ENCODE measurements at places on chromosomes 13 and 19. TPM values are rescaled to one million over a fixed set of nuclear protein-coding genes. Genes with fewer than 3 reads are reported as not detected.

- peak; percentile 80 for DNase-seq
Measured at GRCh38 chr19:44903602-44904425, 1.8 kb upstream of the APOE start.

- DNase-seq = no peak
Measured at GRCh38 chr13:79382545-79383275, 23.3 kb downstream of the RBM26 start.

DNA sequence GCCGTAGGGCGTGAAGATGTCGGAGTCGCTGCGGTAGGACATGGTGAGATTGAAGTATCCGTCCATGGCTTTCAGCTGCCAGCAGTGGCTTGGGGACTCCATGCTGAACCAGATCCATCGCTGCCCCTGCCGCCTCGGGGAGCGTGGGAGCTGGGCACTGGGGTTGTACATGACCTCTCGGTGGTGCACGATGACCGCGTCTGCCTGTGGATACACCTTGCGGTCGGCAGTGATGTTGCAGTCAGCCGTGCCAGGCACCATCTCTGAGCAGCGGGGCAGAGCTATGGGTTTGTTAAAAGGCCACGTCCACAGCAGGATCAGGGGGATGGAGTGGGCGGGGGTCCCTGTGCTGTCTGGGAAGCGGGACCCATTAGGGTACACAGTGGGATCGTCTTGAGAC is 7.4 kb downstream of the FUT6 start:
- DNase-seq = no peak

- no peak for DNase-seq
Measured at GRCh38 chr19:32471811-32472210, 66.2 kb downstream of the DPY19L3 start.

DNA sequence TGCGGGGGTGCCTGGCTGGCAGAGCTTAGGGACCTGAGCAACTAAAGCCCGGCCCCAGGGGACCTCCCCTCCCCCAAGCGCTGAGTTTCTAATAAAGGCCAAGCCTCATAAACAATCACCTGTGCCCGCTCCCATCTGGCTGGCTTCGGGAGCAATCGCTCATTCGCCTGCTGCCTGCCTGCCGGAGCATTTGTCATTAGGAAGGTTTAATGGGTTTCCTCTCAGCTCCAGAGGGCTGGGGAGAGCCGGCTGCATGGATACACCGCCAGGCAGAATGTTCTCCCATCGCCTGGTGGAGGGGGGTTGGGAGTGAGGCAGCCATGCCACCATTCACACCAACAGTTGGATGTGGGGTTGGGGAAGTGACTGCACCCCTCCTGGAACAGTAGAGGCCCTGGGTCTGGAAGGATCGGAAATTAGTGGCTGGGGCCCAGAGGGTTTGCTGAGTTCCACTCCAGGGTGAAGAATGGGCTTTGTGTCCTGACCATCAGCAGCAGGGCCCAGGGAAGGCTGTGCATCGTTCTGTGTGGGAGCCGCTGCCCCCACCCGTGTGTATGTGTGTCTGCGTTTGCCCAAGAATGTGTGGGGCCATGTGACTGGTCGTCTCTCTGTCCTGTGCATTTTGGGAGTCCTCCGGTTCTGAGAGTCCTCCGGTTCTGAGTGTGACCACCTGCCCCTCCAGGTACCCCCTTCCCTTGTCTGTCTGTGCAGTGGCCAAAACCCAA is 15.3 kb downstream of the PIN1 start:
- no peak for DNase-seq

DNA sequence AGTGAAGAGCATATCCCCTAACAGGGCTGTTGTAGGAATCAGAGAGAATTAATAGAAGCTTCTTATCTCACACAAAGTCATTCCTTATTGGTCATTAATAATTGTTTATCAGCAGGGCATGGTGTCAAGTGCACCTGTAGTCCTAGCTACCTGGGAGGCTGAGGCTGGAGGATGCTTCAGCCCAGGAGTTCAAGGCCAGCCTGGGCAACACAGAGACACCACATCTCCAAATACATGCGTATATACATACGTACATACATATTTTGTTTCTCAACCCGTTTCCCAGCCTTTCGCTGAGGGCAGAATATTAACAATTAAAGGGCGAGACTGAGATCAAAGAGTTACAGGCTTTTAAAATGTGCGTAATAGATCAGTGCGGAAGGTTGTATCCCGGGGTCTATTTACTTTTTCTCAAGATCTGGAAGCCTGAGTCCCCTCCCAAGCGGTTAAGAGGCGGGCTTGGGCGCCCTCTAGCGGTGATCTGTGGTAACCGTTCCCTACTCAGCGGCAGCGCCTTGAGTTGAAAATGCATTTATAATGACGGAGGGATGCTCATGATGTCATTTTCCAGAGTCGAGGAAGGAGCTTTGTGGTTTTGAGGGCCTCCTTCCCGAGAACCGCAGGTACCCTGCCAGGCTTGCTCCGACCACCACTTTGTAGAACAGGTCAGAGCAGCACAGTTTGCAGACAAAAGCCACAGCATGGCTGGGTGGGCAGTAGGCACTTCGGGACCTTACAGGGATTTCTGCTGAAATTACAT is 169.6 kb upstream of the GPR12 start:
- DNase-seq = peak; percentile 39

DNA sequence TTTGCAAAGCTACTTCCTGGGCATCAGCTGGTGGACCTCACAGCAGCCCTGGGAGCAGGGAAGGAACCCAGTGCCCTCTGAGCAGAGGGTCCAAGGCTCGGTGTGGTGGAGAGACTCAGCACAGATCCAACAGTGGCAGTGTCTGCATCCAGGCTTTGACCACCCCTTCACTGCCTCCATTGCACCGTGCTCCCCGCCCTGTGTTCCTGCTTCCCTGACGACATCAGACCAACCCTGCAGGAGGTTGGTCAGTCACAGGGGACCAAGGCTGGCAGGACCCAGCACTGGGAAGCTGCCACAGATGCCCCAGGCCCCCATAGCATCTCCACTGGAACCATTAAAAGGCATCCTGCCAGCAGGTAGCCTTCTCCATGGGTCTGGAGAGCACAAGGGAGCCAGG is 7.8 kb upstream of the VSTM2B start:
- no peak for DNase-seq

DNA sequence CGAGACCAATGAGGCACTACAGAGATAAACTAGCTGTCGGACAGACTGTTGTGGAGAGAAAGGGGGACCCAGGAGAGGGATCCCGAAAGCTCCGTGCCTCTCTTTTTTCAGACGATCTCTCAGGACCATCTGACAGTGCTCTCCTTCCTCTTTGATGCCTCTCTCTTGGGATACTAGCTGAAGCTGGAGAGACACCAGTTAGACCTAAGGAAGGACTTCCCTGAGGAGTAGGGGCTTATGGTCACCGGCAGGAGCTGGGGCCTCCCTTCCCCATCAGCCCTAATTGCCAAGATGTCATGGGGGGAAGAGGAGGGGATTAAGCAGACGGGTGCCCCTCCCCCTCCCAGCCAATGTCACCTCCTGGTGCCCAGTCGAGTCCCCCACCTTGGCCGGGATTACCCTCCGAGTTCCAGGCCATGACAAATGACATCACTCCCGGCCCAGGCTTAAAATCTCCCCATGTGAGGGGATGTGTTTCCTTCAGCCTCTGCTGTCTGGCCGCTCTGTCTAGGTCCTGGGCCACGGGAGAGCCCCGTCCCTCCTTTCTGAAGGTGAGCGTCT is at the start of gene CRX:
CRX (plus strand) TSS at position 478 of the 561 bp plus-strand sequence. CDS start 12,507 bp downstream, outside the sequence.
- DNase-seq = no peak

GRCh38 chr13:93244141-93244917 is 17.7 kb downstream of the GPC6 start:
- no peak for DNase-seq

GRCh38 chr19:41439441-41440222 is at the start of gene DMAC2:
TSS of gene DMAC2 (minus strand) at chr19:41439912. CDS start at chr19:41439899, 13 bp downstream.
- DNase-seq = peak; percentile 98

GRCh38 chr19:35144600-35145436 is 1.8 kb downstream of the FXYD7 start:
- no peak for DNase-seq

DNA sequence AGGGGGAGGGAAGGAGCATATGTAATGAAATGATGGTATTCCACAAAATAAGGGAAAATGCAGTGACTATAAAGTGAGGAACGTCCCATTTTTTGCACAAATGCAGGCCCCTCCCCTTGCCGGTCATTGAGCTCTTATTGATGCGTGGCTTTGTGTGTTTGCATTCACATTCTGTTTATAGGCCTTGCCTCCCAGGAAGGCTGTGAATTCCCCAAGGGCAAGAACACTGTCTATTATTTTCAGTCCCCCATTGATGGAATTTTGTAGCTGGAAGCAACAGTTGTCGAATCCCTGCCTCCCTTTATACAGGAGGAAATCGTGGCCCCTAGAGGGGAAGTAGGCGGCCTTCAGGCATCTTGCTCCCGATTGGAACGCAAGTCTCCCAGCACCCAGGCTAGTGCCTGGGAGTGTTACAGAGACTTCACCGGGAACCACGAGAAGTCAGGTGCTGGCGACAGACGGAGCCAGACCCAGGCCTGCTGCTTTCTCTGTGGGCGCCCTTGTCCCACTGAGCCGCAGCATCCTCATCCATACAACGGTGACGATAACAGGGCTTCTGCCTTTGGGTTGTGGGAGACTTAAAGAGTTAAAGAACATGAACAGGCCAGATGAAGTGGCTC is 6.9 kb downstream of the SBSN start:
- no peak for DNase-seq

- no peak for DNase-seq
Measured at GRCh38 chr13:103487841-103488240, 421.6 kb upstream of the SLC10A2 start.

- DNase-seq = no peak
Measured at GRCh38 chr19:3609779-3610719, 3.4 kb upstream of the TBXA2R start.

GRCh38 chr19:49331616-49332055 is 3.6 kb upstream of the CD37 start:
- DNase-seq = peak; percentile 86

DNA sequence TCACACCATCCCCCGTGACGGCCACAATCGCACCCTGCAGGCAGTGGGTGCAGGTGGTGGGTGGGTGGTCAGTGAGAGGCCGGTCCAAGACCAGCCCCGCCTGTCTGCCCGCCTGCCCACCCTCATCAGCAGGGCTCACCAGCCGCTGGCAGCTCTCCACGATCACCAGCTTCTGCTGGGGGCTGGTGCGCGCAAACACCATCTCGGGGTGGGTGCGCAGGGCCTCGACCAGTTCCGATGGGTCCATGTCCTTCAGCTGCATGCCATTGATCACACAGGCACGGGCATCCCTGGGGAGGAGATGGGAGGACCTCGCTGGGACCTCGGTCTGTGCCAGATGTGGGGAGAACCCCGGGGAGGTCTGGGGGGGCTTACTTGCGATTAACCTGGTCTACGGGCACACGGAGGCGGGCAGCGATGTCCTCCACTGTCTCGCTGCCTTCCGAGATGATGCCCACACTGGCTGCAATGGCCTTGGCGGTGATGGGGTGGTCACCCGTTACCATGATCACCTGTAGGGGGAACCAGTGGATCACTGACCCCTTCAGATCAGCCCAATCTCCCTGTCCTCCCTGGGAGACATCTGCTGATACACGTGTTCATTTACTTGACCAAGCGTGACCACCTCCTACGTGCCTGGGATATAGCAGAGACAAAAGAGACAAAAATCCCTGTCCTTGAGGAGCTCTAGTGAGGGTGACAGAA is 8.0 kb downstream of the ATP4A start:
- peak; percentile 56 for DNase-seq

DNA sequence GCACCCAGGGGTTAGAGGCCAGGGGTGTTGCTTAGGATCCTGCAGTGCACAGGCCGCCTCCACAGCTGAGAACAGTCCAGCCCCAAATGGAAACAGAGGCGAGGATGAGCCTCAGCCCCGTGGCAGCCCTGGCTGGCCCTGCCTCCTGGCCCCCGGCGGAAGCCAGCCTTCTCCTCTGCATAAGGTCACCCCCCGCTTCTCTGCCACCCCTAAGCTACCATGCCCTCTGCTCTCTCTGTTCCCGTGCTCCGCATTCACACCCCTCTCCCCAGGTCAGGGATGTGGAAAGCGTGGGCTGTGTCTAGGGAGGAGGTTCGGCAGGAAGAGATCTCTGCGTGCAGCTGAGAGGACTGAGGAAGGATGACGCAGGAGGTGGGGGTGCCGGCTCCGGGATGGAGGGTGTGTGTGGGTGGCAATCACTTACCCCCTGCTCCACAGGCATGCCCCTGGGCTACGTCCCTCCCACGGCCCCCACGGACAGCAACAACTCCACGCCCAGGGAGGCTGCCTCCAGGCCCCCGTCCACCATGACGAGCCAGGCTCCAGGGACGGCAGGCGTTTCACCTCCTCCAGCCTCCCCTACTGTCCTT is 6.0 kb downstream of the SSC5D start:
- no peak for DNase-seq

- no peak for DNase-seq
Measured at GRCh38 chr13:93603043-93603442, 376.4 kb downstream of the GPC6 start.

GRCh38 chr13:87128036-87128435 is 543.1 kb upstream of the SLITRK5 start:
- DNase-seq = no peak

DNA sequence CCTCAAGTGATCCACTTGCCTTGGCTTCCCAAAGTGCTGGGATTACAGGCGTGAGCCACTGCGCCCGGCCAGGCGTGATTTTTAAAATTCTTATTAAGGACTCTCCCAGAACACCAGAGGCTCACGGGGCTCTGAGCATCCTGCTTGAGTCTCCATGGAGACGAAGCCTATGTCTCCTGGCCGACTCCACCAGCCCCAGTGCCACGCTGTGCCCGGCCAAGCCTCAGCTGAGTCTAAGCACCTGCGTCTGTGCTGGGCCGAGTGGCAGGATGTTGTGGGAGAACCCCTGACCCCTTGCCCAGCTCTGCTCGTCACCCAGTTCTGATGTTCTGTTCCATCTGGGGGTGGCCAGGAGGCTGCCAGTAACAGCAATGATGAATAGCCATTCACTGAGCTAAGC is 3.9 kb upstream of the CELF5 start:
- no peak for DNase-seq

- DNase-seq = peak; percentile 24
Measured at GRCh38 chr19:48152551-48152950, 17.6 kb downstream of the LIG1 start.

GRCh38 chr19:14089662-14090508 is 666 bp downstream of the SAMD1 start:
- DNase-seq = no peak

GRCh38 chr13:102317593-102317992 is 84.3 kb downstream of the FGF14 start:
- no peak for DNase-seq

DNA sequence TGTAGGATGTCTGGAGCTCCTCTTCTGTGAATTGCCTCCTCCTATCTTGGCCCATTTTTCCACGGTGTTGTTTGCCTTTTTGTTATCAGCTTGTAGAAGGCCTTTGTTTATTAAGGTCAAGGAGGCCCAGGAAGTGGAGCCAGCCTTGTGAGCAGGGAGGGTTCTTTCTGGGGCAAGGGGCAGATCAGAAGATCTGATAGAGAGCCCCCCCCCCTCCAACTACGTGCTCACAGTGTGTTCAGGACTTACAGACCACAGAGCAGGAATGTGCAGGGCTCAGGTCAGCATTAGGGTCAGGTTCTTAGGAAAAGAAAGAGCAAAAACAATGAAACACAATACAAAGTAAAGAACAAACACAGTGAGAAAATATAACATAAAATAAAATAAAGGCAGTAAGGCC is 59.4 kb downstream of the CCNE1 start:
- DNase-seq = no peak

KLK7 gene
- not detected for total RNA-seq

FAM216B gene
- not detected for total RNA-seq

CASP14 gene
- total RNA-seq = not detected

LHB gene
- not detected for total RNA-seq

SIGLEC8 gene
- not detected for total RNA-seq

CEBPA gene
- 103 TPM for total RNA-seq

ZNF506 gene
- not detected for total RNA-seq

LPAR6 gene
- 24.4 TPM for total RNA-seq

ATCAY gene
- total RNA-seq = not detected

CIC gene
- total RNA-seq = 5.4 TPM

FXYD1 gene
- total RNA-seq = not detected

KLK13 gene
- total RNA-seq = not detected

EPSTI1 gene
- total RNA-seq = not detected

Measured in HepG2 (cell line).